ENCODE measurements at places on chromosomes 4 and X.

DNA sequence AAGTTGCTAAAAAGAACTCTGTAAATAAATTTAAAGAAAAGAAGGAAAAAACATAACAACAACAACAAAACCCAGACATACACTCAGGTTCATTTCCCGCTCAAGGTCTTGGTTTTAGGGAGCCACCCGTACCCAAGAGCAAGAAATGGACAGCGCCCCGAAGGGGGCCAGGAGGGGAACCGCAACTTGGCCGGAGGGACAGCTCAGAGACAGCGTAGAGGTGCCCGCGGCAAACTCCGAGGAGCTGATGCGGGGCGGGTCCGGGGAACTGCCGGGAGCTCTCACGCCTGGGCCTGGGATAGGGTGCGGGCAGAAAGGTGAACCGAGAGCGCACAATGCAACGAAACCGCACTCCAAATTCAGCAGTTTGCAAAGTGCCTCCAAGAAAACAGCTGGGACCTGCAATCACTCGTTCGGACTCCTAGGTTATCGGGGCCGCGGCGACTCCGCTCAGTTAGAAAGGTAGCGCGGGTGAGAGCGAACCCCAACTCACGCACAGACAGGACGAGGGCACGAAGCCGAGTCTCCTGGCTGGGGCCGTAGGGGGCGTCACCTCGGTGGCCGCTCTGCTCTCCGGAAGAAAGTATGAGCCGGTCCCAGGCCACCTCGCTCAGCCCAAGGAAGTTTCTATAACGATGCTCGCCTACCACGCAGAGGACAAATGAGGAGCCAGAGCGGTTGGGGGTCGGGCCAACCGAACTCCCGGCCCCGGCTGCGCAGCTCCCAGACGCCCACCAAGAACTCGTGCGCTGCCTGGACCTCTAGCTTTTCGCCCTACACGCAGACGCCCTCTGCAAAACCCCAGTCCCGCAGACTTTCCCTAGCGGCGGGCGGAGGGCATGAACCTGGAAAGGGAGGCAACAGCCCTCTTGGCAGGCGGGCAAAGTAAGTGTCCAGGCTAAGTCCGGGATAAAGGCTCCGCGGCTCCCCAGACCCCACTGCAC is 1.4 kb downstream of the NDNF start:
- no peak for DNase-seq

DNA sequence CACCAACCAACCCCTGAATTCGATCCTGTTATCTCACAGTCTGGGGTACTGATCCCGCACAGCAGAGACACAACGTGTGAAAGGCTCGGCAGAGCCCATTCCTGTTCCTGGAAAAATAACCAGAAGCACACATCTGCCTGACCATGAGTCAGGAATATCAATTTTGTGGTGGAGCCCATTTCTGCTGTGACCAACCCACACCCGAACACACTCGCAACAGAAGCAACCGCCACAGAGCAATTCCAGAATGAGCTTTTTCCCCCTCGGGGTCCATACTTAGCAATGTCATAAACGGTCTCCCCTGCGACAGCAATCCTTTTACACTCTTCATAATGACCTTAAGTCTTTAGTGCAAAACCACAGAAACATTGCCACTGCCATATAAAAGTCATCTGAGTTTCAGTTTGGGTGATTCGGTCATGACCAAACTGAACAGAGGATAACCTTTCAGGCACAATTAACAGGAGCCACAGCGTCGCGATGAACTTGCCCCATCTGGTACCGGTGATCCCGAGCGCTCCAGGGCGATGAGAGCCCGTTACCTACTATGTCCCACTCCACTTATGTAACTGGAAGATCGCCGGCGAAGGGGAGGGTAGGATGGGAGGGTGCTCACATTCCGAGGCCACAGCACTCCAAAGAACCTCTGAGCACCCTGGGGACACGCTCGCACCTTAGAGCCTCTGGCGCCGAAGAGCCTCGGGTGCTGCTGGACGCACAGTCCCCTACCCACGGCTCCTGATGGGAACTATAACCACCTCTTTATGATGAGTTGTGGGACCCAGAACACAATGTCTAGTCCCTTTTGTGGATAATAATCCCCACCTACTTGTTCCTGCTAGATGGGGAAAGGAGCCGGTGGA is 1.1 kb downstream of the MECP2 start:
- DNase-seq = no peak

GRCh38 chr4:15188605-15189539 is 186.6 kb downstream of the CPEB2 start:
- no peak for DNase-seq

- no peak for DNase-seq
Observed at GRCh38 chr4:8939840-8940742, 68.5 kb upstream of the HMX1 start.

DNA sequence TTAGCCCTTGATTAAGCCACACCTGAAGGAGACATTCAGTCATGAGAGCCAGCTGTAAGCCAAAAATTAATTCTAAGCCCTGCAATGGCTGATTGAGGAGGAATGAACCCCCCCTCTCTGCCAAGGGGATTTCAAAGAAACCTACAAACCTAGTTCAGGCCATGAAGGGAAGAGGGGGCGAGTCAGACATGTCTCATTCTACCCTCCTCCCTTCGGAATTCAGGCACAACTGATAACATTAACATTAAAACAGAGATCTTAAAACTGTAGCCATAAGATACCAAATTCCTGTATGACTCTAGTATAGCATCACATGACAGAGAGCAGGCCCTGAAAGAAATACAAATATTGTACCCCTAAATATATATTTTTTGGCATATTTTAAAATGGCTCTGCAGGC is 40.4 kb upstream of the AFAP1 start:
- DNase-seq = no peak

DNA sequence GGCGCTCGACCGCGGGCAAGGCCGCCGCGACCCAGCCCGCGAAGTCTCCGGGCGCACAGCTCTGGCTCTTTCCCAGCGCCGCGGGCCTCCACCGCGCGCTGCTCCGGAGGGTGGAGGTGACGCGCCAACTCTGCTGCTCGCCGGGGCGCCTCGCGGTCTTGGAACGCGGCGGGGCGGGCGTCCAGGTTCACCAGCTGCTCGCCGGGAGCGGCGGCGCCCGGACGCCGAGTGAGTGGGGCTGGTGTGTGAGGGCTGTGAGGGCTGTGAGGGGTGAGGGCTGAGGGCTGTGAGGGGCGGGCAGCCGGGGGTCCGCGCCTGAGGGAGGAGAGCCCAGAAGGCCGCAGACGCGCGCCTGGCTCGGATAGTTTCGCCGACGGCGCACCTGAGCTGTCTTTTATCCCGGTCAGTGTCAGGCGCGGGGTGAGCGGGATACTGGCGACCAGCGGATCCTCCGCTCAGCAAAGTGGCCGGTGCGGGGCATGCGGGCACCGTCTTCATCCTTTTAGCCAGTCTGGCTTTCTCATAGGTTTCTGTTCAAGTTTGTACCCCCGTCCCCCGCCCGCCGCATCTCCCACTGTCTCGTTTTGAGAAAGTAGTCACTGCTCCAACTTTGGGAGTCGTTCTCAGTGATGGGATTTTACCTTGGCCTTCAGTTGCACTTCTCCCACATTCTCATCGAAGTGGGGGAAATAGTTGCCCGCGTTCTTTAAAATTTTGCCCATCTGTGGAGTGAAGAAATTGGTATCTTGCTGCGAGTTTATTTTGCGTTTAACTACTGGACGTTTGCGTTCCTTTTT is 586 bp downstream of the HERC5 start:
- DNase-seq = no peak

DNA sequence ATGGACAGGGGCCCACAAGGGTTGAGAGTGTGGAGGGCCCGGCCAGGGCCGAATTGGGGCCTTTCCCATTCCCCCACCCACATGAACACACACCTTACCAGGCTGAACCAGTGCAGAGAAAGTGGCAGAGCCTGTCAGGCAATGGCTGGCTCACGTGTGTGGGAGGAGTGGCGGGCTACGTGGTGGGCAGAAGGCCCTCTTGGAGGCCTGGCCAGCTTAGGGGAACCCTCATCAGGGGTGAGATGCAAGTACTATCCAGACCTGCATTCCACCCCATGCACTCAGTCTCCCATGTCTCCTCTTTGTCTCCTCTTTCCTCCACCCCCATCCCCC is 965 bp downstream of the TCEAL4 start:
- no peak for DNase-seq

GRCh38 chrX:46630141-46630540 is 56.6 kb downstream of the CHST7 start:
- DNase-seq = no peak

DNA sequence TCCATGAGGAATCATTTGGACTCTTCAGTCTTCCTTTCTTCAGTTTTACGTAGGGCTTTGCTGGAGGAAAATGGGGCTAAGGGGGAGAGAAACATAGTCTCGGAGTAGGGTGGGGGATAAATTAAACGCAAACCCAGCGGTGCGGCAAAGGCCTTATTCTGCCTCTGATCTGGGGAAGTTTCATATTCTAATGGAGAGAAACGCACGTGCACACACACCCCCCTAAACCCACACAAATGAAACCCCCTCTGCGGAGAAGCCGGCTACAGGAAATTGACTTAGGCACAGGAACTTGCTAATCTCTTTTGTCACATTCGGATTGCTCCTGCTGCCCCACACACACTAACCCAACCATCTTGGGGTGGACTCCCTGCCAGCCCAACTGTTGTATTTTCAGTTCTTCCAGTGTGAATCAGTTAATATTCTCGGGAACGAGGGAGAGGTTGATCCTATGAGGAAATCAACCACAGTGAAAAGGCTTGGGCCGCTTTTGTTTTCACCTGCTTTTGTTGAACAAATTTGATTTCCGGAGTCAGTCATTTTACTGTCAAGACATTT is at the start of gene RHOH:
Gene RHOH, plus strand, starts transcription at position 308 of the 558 bp plus-strand sequence. CDS start 46,356 bp downstream, outside the sequence.
- no peak for DNase-seq

GRCh38 chr4:78298618-78299017 is 241.5 kb downstream of the FRAS1 start:
- DNase-seq = no peak

GRCh38 chrX:102659790-102660757 is 8.8 kb downstream of the GPRASP1 start:
- DNase-seq = peak; percentile 13

GRCh38 chrX:37781081-37781480 is 1.2 kb downstream of the CYBB start:
- DNase-seq = no peak

DNA sequence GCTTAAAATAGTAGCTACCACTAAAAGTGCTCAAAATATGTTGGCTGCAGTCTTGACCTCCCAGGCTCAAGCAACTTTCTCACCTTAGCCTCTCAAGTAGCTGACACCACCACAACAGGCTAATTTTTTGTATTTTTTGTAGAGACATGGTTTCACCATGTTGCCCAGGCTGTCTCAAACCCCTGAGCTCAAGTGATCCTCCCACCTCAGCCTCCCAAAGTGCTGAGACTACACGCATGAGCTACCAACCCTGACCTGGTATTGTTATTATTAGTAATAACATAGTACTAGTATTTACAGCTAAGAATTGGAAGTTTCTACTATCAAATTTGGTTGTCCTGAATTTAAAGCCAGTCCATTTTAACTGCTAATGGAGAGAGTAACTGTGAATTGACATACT is 18.0 kb downstream of the STAP1 start:
- no peak for DNase-seq

- DNase-seq = no peak
Observed at GRCh38 chrX:63657821-63658220, 127.2 kb downstream of the ARHGEF9 start.

DNA sequence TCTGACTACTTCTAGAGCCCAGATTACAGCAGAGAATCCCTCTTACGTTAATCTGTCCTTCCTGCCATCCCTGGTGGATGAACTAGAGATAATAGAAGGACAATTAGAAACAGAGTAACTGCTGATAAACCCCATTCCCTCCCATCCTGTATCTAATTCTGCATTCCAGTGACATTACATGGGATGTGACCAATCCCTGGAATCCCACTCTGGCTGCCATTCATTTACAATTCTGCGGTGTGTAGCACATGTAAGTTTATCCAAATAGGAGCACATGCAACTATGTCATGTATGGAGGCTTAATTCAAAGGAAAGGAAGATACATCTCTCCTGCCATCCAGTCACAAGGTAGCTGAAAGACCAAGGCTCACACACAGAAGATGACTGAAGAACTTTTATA is 339.5 kb downstream of the GPAT3 start:
- no peak for DNase-seq

DNA sequence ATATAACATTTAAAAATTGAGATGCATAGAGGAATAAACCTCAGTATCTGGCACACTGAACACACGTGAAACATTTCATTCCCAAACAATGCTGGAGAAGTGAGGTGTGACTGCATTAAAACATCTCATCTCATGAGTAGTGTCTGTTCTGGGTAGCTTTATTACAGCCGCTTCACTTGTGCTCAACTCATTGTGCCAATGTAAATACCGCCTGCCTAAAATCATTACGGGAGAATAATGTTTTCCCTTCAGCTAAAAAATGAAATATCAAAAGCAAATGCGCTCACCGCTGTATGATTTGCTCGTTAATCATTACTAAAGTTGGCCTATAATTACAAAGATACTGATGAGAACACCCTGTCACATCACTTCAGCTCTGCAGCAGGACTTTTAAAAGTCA is 110.2 kb upstream of the PRPS2 start:
- DNase-seq = peak; percentile 22

- no peak for DNase-seq
Observed at GRCh38 chr4:16443504-16444088, 217.3 kb upstream of the TAPT1 start.

GRCh38 chrX:1418901-1419544 is 27.1 kb upstream of the SLC25A6 start:
- no peak for DNase-seq

DNA sequence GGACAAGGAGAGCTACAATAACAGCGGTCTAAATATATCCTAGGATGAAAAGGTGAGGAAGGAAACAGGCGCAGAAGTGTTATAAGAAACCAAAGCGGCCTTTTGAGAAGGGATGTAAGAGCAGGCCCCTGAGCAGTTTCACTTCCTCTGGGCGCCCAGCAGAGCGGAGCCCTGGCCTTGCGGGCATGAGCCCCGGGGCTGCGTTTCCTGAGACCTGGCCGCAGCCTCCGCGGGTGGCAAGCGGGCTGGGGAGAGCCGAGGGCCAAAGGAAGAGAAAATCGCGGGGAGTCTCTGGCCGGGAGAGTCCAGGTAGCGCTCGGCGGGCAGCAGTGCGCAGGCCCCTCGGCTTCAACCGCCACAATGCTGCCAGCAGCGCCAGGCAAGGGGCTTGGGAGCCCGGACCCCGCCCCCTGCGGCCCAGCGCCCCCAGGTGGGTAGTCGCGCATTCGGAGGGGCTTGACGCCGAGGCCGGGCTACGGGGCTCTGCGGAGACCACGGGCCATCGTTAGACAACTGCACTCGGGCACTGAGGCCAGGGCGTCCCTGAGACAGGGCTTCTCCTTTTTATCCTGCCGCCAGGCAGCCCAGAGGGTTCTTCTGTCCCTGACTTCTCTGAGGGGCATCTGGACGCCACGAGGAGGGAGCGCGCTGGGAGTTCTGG is at the start of gene BANK1:
Gene BANK1, plus strand, starts transcription at position 210 of the 661 bp plus-strand sequence. Its CDS starts 151 bp downstream, at position 361.
- peak; percentile 1 for DNase-seq

DNA sequence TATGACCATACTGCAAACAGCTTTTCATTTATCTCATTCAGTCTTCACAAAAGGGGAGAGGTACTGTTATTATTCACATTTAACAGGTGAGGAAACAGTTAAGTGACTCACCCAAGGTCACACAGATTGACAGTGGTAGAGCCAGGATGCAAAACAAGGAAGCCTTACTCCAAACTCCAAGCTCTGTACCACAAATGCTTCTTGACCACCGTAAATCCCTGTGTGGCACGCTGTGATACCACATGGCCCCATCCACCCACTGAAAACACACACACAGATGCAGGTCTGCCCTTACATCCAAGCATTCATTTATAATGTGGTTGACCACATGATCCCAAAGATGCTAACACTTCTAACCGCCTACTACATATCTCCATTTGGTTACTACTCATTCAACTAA is 129.5 kb downstream of the TSPAN5 start:
- DNase-seq = no peak

- DNase-seq = no peak
Observed at GRCh38 chrX:104668550-104668949, 102.6 kb downstream of the IL1RAPL2 start.
